ENCODE measurements at places on chromosomes 13 and 19. TPM values are rescaled to one million over a fixed set of nuclear protein-coding genes. Genes with fewer than 3 reads are reported as not detected.
A peak's percentile ranks its signal among the peaks of the same experiment; 100 is the strongest.

- peak; percentile 19 for DNase-seq
Observed at GRCh38 chr13:44068169-44068568, 188.5 kb downstream of the LACC1 start.

The SIGLEC8 gene
- total RNA-seq = not detected

- no peak for DNase-seq
Observed at GRCh38 chr13:40966298-40966697, 52.8 kb downstream of the ELF1 start.

- no peak for DNase-seq
Observed at GRCh38 chr13:30998136-30999088, 66.0 kb downstream of the TEX26 start.

The CHST8 gene
- total RNA-seq = 0.29 TPM

The S1PR4 gene
- not detected for total RNA-seq
